ENCODE measurements at places on chromosomes 3 and 15.

GRCh38 chr3:113828600-113828999, 10.0 kb upstream of the GRAMD1C start:
- DNase-seq, result peak; percentile 19

- DNase-seq, result no peak
Observed at GRCh38 chr15:62841891-62842559, 200.5 kb upstream of the TPM1 start.

DNA sequence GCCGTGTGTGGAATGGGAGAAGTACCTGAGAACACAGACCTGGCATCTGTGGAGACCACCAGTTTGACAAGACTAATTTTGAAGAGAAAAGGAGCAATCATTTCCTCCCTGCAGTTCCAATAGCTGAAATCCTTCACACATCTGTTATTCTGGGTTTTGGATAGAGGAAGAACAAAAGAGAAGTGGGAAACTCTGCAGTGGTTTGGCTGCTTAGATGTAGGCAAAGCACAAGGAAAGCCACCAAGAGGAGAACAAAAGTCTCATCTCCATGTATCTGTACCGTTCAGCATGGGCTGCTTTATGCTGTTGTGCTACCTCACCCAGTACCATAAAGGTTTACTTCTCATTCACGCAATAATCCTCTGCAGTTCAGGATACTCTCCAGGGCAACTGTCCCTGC, 153.1 kb upstream of the COL8A1 start:
- DNase-seq, result peak; percentile 14

DNA sequence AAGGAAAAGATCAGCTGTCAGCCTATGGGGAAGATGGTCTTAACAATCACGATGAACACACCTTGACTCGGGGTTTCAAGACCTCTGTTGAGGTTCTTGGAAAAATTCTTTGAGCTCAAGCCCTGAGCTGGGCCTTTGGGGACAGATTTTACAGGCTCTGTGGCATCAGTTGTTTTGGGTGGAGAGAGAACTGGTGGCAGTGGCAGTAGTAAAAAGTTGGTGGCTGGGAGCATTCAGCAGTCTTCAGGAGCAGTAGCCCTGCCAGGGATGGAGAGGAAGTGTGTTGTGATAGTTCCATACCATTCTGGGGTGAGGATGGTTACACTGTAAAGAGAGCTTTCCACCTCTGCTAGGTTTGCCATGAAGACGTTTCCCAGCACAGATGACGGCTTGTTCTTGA, 4.9 kb upstream of the KY start:
- no peak for DNase-seq

DNA sequence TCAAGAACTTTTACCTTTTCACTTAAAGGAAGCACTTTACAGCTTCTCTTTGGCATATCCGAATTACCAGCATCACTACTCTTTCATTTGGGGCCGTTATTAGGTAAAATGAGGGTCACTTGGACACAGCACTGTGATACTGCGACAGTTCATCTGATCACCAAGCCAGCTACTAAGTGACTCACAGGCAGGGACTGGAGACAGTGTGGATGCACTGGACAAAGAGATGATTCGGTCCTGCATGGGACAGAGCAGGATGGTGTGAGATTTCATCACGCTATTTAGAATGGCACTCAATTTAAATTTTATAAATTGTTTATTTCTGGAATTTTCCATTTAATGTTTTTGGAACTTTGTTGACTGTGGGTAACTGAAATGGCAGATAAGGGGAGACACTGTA, 166.9 kb upstream of the IL12A start:
- DNase-seq, result no peak

- no peak for DNase-seq
Observed at GRCh38 chr3:82636177-82636576, 874.7 kb upstream of the GBE1 start.

- DNase-seq, result no peak
Observed at GRCh38 chr3:194082743-194083636, 53.0 kb upstream of the HES1 start.

- DNase-seq, result peak; percentile 62
Observed at GRCh38 chr3:115814778-115815380, 191.6 kb downstream of the GAP43 start.

- DNase-seq, result no peak
Observed at GRCh38 chr3:45795509-45795881, 841 bp downstream of the SLC6A20 start.

GRCh38 chr15:78671626-78672211, 30.7 kb upstream of the CHRNB4 start:
- DNase-seq, result no peak

DNA sequence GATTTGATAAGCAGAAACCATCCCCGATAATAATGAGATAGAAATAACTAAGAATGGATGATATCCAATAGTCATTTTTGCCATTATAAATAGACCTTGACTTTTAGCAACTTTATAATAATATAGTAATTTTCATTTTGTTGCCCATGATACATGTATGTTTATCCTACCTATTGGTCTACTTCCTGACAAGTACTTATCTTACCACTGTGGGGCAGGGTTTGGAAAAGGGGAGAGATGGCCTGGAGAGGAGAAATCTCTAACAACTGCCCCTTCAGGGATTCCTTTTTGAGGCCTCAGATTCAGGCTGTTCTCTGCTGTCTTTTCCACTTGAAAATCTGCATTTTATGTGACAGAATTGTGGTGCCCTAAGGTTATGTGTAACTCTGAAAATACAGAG, 42.2 kb downstream of the FAM98B start:
- DNase-seq, result no peak

GRCh38 chr3:120645083-120645845, 36.8 kb downstream of the HGD start:
- DNase-seq, result no peak

DNA sequence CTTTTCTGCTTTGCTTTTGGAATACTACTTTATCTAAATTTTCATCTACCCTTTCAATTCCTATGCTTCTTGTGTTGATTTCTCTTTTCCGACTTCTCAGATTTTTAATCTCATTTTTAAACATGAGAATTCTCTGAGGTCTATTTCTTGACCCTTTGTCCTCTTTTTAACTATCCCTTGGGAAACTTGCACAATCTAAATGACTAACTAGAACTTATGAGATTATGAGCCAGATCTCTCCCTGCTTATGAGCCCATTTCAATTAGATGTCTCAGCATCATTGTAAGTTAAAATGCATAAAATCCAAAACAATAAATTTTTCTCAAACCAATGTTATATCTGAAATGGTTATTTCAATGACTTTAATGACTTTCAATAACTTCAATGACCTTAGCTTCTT, 296.9 kb upstream of the AGTR1 start:
- no peak for DNase-seq

- no peak for DNase-seq
Observed at GRCh38 chr3:182305881-182306665, 487.2 kb upstream of the ATP11B start.

- no peak for DNase-seq
Observed at GRCh38 chr15:38695249-38696108, 130.9 kb upstream of the RASGRP1 start.

- no peak for DNase-seq
Observed at GRCh38 chr3:6733699-6734394, 127.1 kb upstream of the GRM7 start.

DNA sequence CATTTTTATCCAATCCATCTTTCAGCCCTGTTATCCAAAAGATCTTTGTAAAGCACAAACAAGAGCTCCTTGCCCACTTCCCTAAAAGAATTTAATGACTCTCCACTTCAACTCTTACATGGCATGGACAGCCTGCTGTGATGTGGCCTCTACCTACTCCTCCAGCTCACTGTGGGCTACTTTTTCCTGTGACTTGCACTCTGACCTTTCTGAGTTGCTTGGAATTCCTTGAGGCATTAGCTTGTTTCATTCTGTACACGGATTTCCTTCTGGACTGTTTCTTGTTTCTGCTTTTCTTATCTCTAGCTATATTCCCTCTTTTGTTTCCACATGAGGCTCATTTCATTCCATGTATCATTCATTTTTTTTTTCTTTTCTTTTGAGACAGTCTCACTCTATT, 15.2 kb downstream of the QTRT2 start:
- no peak for DNase-seq

DNA sequence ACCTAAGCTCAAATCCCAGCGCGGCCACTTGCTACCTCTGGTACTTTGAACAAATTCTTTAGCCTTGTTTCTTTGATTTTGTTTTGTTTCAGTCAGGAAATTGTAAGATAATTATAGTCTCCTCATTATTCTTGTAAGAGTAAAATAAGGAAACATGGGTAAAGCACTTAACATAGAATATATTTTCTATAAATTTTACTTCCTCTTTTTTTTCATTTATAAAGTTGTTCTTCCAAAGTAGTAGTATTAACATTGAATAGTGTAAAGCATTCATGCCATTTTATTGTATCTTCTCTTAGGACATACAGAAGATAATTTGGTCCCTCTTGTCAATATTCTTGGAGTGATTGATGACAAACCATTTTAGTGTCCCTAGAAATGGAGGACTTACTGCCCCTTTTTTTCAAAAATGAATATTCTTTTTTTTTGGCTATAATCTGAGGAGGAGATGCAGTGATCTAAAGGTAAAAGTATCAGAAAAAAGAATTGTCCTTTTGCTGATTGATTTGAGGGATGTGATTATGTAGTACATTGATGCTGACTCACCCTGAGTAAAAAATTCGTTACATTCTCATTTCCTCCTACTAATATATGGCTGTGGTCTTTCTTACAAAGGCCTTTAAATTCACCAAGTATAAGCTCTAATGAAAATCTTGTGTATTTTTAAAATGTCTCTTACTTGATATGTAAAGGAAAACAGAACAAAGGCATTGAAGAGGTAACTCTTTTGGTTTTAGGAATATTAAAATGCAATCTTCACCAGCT, 51.0 kb downstream of the ALCAM start:
- DNase-seq, result no peak

- no peak for DNase-seq
Observed at GRCh38 chr3:165212580-165212979, 16.4 kb upstream of the SLITRK3 start.

- no peak for DNase-seq
Observed at GRCh38 chr3:121477589-121477988, 68.2 kb downstream of the POLQ start.

DNA sequence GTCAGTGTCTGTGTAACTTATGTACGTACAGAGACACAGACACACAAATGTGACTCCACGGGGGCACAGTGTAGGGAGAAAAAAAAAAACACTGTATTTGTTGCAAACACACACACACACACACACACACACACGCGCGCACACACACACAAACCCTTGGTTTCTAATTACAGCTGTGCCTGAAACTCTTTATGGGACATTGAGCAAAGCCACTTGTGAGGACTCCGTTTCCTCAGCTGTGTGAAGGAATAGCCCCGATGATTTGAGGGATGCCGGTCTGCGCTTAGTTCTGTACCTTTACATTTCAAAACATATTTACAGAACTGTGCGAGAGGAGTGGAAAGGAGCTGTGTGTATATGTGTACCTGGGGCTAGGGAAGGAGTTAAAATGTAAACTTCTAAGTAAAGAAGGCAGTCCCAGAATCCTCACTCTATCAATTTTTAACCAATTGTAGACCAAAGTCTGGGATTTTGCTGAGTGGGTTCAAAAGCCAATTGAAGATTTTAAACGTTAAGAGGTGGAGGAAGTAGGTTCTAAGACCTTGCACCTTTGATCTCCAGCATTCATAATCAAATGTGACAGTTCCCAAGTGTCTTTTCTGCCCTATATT, 5.3 kb upstream of the BCL6 start:
- DNase-seq, result no peak

GRCh38 chr3:114841515-114841914, 305.6 kb downstream of the ZBTB20 start:
- DNase-seq, result no peak

- no peak for DNase-seq
Observed at GRCh38 chr3:55884491-55885285, 397.6 kb upstream of the WNT5A start.

DNA sequence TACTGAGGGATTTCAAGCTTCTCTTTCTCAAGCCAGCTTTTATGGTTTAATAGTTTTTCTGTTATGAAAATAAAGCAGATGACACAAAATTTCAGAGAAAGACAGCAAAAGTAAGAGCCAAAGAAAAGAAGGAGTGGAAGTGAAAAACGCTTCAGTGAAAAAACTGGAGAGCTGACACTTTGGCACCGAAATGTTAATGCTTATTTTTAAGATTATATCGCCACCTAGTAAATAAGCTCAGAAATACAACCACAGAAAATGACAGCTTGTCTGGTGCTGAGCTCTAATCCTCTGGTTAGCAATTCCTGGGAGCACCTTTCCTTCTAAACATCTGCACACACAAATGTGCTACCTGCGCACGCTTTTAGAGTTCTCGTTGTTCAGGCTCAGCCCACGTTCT, 101.6 kb downstream of the ZPLD1 start:
- peak; percentile 14 for DNase-seq

DNA sequence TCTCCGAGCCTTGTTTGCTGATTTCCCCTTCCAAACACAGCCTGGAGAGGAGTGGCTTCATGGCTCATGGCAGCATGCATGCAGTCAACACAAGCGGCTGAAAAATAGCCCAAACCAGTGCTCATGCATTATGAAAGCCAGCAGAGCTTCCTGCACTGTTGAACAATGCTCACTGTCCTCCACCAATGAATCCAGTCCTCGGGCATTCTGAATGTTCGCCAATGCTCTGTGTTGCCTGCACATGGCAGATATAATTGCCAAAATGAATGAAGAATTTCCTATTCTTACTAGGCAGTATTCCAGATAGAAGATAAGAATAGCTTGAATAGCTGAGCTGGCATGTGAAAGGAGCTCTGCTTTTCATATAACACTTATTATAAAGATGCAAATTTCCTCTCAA, 252.7 kb downstream of the ROBO1 start:
- DNase-seq, result no peak

DNA sequence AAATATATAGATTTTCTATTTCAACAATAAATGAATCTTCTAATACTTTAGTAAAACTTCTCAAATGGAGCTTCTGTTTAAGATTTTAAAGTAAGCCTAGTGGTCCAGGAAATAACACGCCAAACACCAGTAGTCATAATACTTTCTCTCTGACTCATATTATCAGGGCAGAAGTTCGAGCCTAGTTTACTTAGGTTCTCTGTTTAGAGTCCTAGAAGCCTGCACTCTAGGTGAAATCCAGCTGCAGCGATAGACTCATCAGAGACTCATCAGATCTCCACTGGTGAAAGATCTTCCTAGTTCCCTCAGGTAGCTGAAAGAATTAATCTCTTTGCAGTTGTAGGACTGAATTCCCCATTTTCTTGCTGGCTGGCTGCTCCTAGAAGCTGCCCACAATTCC, 552.5 kb upstream of the ROBO2 start:
- no peak for DNase-seq

DNA sequence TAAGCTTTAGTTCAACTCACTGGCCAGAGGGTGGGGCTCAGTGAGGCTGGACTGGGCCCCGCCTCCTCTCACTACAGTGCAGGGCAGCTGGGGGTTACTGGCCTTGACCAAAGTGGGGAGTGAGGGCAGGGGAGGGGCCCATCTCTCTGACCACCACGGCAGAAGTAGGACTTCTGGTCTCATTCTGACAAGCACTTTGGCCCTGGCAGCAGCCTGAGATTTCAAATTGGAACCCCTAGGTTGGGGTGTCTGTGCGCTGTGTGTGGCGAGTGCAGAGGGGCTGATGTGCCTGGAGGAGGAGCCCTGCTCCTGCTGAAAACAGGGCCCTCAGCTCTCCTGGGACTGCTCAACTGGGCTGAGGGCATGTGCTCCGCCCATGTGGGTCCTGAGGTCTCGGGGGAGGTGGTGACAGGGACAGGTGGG, 60.3 kb upstream of the RPL32 start:
- no peak for DNase-seq

- DNase-seq, result no peak
Observed at GRCh38 chr3:177883091-177883490, 653.1 kb upstream of the KCNMB2 start.

Measured in inflammatory macrophage (primary cell).